ENCODE measurements at places on chromosomes 7 and 10.

- DNase-seq, result no peak
Observed at GRCh38 chr7:105779856-105780780, 96.3 kb downstream of the ATXN7L1 start.

DNA sequence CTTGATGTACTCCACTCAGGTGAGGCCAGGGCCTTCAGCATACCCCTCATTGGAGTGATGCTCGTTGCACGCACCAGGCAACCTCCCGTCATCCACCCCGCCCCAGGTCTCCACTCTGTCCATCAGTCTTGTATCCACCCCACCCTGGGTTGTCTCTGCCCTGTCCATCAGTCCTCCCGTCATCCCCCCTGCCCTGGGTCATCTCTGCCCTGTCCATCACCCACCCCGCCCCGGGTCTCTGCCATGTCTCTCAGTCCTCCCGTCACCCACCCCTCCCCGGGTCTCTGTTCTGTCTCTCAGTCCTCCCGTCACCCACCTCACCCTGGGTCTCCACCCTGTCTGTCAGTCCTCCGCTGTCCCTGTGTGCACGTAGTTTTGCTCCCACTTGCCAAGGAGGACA is 59.9 kb downstream of the WDR37 start:
- DNase-seq, result no peak

DNA sequence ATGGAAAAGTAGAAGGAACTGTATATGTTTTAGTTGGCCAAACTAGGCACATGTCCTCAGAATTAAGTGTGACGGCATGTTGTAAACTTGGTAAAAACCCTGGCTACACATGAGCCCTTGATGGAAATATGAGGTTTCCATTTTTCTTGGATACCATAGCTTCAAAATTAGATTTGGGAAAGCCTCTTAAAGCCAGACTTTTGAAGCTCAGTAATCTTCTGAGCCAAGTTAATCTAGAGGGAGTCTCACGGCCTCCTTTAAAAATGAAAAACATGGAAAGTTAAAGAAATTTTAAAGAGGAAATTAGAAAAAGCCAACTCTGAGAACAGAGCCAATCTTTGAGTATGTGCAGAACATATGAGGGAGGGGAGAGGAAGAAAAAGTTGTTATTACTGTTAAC is 376.0 kb downstream of the CTNNA3 start:
- no peak for DNase-seq

DNA sequence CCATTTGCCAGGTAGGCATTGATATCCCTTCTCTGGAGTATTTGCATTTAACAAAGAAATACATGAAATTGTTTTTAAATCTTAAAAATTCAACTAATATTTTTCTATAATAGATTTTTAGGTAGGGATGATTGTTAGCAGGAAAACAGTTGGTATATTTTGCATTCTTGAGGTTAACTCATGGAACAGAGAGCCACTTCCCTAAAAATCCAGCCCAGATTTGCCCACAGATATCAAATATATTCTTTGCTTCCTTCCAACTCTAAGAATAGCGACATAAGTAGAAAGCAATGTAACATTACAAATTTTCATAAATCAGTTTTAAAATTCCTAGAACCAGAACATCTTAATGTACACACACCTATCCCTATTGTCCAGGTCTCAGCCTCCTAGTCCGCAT is 45.0 kb upstream of the ANLN start:
- no peak for DNase-seq

- DNase-seq, result no peak
Observed at GRCh38 chr7:41700044-41700471, 2.8 kb downstream of the INHBA start.

GRCh38 chr7:33964417-33965182 is 59.3 kb downstream of the BMPER start:
- DNase-seq, result no peak

- no peak for DNase-seq
Observed at GRCh38 chr10:4617589-4617988, 208.4 kb upstream of the AKR1E2 start.

- no peak for DNase-seq
Observed at GRCh38 chr7:128322040-128322643, 21.6 kb downstream of the RBM28 start.

GRCh38 chr10:23198940-23199767 is 7.0 kb downstream of the PTF1A start:
- DNase-seq, result no peak

- no peak for DNase-seq
Observed at GRCh38 chr7:40899151-40899550, 764.3 kb downstream of the SUGCT start.

GRCh38 chr7:143437578-143437977 is 5.7 kb upstream of the TAS2R60 start:
- DNase-seq, result no peak
